WERI-Rb-1 (cell line): ENCODE measurements at places on chromosomes 13 and 19.

DNA sequence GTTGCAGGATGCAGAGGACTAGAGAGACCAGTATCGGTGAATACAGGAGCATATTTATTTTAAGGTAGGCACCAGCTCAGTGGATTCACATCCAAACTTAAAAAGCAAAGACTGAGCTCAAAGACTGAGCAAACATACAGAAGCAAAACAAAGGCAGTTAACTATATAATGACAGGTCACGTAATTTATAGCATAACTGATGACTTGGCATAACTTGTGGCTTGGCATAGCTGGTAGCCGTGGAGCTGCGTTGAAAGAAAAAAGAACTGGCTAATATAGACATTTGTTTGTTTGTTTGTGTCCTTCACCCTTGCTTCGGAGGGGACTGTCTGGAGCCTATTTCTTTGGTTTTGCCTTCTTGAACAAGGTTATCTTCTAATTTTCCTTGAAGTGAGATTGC, 33.7 kb downstream of the ZNF493 start:
- no peak for DNase-seq

- no peak for DNase-seq
Observed at GRCh38 chr13:73288596-73288995, 229.8 kb downstream of the KLF5 start.

DNA sequence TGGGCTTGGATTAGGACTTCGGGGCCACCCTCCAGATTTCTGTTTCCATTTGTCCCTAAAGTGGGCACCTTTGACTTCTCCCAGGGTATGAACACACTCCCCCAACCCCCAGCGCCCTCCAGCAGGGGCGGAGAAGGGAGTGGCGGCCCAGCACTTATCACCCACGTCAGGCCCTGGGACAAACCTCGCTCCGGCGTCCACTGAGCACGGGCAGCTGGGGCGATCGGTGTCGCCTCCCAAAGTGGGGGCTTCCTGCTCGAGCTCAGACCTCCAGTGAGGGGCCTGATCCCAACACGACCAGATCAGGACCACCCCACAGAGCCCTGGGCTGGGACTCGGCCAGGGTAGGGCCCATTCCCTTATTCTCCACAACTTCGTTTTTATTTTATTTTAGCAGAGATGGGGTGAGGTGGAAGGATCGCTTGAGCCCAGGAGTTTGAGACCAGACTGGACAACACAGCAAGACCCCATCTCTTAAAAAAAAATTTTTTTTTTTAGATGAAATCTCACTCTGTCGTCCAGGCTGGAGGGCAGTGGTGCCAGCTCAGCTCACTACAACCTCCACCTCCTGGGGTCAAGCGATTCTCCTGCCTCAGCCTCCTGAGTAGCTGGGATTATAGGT, 3.7 kb upstream of the TCF3 start:
- no peak for DNase-seq

- DNase-seq = no peak
Observed at GRCh38 chr13:40077396-40078027, 422.1 kb downstream of the COG6 start.

DNA sequence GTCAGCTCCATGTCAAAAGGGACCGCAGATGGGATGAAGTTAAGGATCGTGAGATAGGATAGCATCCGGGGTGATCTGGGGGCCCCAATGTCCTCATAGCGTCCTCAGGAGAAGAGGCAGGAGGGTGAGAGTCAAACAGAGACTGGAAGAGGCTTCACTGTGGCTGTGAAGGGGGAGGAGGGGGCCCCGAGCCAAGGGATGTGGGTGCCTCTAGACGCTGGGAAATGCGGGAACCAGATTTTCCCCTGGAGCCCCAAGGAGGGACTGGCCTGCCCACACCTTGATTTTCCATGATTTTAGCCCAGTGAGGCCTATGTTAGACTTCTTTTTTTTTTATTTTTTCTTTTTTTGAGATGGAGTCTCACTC, 61.2 kb downstream of the GNG7 start:
- no peak for DNase-seq

GRCh38 chr19:29836409-29836825, 24.6 kb downstream of the CCNE1 start:
- no peak for DNase-seq
